ENCODE measurements at places on chromosomes 4 and X.

DNA sequence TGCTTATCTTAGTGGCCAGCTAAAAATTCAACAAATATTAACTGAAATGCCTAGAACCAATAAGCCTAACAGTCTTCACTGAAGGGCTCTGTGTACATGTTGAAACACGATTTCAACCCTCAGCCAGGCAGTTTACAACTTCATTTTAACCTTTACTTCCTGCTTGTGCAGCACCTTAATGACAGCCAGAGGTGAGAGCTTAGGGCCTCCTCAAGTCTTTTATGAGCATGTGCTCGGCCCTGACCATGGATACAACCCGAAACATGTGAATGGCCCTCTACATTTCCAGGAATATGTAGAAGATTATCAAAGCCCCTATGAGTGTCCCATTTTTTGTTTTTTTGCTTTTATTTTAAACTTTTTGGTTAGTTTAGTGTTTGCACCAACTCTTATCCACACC is 88.3 kb downstream of the MSN start:
- DNase-seq = no peak

DNA sequence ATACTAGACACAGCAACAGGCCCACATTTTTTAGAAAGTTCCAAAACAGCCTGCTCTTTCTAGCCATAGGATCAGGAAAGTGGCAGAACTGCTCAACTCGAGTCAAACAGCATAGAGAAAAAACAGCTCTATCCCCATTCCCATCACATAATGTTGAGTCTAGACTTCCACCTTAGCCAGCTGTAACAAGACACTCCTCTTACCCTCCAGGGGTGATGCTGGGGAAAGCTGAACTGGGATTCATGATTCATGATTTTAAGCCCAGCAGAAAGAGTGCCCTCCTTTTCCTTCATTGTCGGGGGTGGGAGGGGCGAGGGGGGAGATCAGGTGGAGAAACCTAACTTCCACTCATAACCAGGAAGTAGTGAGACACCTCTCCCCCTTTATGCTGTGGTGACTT is 86.1 kb downstream of the CENPC start:
- no peak for DNase-seq

DNA sequence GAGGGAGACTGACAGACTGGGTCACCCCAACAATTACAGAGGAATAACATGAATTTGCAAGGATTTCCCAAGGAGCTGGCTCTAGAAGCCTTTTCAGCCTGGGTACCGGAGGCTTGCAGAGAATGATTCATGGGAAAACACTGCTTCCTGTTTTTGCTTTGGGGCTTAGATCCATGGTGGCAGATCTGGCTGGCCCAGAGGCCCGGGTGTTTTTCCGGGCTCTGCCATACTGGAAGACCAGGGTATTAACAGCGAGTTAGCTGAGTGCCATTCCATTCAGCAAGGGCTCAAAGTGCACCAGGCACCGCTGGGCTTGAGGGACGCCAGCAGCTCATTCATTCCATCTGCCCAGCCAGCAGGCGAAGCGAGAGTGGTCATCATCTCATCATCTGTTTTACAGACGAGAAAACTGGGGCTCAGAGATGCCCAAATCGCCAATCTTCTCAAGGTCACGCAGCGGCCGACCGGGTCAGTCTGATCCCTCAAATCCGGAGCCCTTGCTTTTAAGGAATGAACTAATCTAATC is 1.3 kb downstream of the WDR1 start:
- no peak for DNase-seq

DNA sequence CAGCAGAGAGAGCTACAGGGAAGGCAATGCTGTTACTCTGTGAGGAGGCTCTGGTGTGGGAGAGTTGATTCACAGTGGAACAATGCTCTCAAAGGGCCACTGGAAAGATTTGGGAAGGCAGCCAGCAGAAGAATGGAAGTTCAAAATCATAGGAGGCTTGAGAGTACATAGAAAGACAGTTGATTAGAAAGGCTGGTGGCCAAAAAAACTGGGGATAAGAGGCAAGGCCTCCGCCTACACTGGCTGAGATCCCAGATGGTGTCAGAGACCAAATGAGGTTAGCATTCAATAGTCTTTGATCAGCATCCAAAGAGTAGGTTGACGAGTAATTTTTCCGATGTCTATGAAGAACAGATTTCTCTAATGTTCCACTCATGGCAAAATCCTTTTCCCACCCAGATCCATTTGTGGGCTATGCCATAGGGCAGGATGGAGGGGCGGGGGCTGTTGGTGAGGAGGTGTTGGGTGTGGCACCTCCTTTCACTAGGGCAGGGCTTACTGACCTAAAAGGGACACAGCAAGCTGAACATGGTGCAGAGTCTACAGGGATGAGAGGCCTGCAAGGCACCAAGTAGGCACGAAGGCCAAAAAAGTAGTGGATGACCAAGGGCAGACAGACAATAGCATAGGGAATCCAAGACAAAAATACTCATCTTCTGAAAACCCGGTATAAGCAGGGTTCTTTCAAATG is 15.1 kb downstream of the TEC start:
- DNase-seq = no peak

- no peak for DNase-seq
Observed at GRCh38 chr4:117514391-117515175, 429.2 kb upstream of the TRAM1L1 start.

- no peak for DNase-seq
Observed at GRCh38 chrX:19204636-19205035, 82.4 kb upstream of the ADGRG2 start.

GRCh38 chrX:104659005-104659744 is 93.2 kb downstream of the IL1RAPL2 start:
- DNase-seq = no peak

DNA sequence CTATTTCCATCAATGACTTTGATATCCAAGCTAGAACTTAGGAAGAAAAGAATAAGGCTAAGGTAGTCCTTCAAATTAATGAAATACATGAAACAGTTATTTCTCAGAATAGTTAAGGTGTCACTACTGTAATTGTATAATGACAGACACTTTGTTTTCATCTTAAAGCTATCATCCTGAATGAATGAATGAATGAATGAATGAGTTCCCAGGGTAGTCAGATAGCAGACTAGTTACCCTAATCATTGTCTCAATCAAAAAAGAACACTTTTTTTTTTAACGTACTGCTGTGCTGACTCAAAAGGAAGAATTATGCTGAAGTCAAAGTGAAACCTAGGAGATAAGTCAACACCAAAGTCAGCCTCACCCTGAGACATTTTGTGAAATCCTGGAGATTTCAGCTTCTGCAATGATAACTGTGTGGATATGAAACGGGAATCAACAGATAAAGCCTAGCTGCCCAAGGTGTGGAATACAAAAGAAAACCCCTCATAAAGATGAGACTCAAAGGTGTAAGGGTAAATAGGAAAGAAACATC is 68.3 kb upstream of the CNKSR2 start:
- DNase-seq = no peak

DNA sequence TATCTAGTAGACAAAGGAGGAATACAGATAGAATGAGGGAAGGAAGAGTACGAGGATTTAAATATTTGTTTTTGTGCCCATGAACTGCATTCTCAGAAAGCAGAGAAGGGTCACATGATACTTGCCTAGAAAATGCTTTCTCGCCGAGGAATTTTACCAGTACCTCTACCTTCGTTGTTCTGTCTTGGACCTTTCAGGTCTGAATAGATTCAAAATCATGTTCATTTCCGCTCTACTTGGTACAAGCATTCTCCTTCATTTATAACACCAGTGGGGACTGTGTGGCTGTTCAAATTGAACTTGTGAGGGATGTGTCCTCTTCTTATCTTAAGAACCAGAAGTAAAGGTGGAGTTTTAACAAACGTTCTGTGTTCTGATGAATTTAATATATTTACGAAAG is 1.9 kb downstream of the USP38 start:
- no peak for DNase-seq

DNA sequence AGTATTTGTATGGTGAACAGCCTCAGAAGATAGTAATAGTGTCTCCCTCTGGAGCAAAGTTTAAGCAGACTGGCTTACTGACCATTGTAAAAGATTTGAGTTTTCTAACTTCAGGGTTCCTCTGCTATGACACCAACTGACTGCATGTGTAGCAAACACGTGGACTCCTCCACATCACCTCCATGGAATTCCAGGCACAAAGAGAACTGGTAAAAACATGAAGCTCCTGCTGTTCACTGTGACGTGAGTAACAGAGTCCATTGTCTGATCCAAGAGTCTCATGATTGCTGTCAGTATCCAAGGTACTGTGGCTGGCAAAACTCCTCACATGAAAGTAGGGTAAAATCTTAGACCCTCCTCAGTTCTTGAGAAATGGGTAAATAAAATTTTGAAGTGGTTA is 107.6 kb upstream of the FAM9B start:
- DNase-seq = no peak

DNA sequence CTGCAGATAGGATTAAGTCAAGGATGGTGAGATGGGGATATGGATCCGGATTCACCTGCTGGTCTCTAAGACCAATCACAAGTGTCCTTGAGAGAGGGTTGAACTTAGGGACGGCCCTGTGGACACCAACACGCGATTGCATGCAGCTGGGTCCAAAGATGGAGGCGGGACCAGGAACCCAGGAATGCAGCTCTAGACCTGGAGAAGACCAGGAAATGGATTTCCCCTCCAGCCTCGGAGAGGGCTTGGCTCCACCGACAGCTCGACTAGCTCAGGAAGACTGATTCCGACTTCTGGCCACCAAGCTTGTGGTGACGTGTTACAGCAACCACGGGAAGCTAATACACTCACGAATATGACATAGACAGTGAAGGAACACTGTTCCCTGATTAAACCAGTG is 4.7 kb downstream of the C4orf50 start:
- no peak for DNase-seq

- DNase-seq = no peak
Observed at GRCh38 chr4:1058997-1059665, 47.7 kb downstream of the FGFRL1 start.

- no peak for DNase-seq
Observed at GRCh38 chr4:73867783-73868182, 1.4 kb upstream of the CXCL1 start.

DNA sequence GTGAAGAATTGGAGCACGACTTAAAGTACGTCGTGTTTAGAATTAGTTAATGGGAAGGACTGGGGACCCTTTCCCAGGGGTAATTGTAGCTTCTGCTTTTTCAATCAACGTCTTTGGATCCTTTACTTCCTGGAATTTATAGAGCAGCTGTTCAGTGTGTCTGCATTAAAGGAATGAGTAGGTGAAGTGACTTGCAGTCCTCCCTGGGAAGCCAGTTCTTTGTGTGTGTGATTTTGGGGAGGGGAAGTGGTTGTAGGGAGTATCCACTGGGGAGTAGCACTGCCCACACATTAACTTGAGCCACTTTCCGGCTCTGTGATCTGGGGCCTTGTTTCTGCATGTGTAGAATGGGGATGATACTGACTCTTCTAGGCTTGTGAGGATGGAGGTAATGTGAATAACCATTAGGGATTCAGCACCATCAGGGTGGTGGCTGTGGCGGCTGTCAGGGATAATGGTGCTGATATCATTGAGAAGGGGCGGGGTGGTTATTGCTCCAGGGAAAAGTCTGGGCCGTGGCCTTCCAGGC is 54.7 kb downstream of the TMEM131L start:
- DNase-seq = no peak

DNA sequence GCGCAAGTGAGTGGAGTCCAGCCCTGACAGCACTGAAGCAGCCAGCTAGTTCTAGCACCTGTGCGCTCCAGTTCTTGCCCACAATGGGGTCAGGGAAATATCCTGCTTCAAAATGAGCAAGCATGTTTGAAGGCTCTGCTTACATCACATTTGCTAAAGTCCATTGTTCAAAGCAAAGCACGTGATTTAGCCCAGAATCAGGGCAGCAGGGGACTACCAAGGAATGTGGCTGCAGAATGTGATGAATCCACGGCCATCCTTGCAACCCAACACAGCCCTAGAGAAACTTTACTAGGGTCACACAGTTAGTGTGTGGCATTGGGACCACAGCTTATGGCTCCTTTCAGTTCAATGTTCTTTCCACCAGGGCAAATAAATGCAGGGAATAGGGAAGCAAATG is 47.3 kb upstream of the SMIM31 start:
- DNase-seq = no peak

DNA sequence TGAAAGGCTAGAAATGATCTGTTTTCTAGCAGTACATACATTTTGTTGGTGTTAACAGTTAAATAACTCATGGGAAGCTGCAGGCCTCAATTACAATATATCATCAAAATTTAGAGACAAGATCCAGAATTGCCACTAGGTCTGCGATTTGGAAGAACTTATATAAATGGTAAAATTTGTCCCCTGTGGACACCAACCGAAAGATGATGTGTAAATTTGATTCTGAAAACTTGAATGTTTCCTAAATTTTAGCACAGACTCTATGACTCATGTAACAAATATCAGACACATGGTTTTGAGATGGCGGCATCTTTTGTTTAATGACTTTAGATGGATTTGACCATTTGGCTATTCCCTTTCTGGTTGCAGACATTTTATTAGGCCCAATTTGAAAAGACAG is 6.0 kb upstream of the HPGDS start:
- DNase-seq = no peak

- DNase-seq = peak; percentile 54
Observed at GRCh38 chrX:71181558-71181909, 36.9 kb downstream of the NLGN3 start.

- DNase-seq = no peak
Observed at GRCh38 chr4:174537634-174538033, 15.3 kb upstream of the HPGD start.

DNA sequence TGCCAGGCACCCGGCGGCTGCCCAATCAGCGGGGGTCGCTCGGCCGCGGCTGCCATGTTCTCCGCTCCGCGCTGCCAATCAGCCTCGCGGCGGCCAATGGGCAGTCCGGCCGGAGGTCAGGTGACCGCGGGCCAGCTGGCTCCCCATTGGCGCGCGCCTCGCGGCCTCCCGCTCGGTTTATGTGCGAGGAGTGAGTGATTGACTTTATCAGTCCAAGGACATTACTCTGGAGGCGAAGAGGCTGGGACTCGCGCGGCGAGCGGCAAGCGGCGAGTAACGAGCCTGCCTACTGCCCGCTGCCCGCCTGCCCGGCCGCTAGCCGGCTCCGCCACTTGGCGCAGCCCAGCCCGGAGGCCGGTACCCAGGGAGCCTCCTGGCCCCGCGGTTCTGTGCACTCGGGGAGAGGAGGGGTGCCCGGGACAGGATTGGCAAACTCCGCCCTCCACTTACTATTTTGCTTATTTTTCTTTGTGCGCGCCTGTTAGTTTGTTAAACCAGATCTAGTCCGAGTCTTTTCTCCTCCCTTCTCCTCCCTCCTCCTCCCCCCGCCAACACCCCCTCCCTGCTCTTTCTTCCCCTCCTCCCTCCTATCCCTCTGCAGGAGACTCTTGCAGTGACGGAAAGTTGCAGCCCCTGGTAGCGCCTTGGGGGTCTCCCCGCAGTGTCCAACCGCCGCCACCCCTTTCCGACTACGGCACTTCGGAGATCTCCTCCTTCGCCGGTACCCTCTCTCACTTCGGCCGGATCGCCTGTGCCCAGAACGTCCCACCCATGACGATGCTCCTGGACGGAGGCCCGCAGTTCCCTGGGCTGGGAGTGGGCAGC is at the start of gene ZIC3:
Gene ZIC3 (plus strand): TSS at position 207 of the 825 bp plus-strand sequence. CDS start 565 bp downstream, at position 772.
- peak; percentile 44 for DNase-seq

DNA sequence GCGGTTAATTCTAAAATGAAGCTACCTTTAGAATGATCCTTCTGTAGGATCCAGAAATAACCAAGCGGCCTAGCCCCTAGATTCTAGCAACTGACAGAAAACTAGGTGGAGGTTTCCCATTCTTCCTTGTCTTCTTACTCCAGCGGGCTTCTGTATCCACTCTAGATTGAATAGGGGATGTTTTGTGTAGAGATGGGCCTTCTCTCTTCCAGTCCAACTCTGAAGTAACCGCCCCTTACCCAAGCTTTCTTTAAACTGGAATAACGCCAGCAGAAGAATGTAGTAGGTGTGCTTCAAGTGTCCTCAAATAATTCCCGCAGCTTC is 386 bp upstream of the TMEM184C start:
- DNase-seq = no peak

GRCh38 chrX:74613370-74614092 is 893 bp downstream of the RLIM start:
- DNase-seq = no peak
